AG20443 (cell line): ENCODE measurements at places on chromosomes 6 and 20.

DNA sequence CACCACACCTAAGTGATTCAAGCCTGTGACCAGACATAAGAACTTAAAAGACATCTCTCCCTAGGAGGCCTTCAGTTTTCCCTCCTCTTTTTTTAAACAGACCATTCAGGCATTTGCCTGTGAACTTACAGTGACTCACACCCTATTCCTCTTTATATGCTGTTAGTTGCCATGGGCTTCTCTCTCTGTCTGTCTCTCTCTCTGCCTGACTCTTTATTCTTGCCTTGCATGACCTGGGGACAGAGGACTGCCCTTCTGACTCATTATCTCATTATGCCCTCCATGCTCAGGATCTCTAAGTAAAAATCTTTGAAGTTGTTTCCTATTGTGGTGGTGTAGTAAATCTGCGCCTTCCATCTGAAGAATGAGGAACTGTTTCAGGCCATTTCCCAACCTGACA, 442.2 kb upstream of the MAN1A1 start:
- no peak for DNase-seq

DNA sequence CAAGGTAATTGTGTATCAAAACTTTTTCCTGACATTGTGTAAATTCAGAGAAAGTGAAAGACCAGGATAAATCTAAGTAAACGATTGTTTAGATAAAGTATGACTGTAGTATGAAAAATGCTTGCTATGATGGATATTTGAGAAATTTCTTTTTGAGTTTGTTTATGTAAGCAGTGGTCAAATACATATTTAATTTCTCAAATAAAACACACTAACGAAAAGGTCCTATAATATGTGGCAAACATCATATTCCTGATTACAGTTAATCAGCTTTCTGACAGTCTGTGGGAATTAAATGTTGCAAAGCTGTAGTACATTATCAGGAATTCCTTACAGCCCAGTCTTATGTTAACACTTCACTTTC, 636.9 kb downstream of the MMUT start:
- DNase-seq = no peak

- DNase-seq = no peak
Measured at GRCh38 chr20:63007646-63008488, 1.1 kb upstream of the BHLHE23 start.

DNA sequence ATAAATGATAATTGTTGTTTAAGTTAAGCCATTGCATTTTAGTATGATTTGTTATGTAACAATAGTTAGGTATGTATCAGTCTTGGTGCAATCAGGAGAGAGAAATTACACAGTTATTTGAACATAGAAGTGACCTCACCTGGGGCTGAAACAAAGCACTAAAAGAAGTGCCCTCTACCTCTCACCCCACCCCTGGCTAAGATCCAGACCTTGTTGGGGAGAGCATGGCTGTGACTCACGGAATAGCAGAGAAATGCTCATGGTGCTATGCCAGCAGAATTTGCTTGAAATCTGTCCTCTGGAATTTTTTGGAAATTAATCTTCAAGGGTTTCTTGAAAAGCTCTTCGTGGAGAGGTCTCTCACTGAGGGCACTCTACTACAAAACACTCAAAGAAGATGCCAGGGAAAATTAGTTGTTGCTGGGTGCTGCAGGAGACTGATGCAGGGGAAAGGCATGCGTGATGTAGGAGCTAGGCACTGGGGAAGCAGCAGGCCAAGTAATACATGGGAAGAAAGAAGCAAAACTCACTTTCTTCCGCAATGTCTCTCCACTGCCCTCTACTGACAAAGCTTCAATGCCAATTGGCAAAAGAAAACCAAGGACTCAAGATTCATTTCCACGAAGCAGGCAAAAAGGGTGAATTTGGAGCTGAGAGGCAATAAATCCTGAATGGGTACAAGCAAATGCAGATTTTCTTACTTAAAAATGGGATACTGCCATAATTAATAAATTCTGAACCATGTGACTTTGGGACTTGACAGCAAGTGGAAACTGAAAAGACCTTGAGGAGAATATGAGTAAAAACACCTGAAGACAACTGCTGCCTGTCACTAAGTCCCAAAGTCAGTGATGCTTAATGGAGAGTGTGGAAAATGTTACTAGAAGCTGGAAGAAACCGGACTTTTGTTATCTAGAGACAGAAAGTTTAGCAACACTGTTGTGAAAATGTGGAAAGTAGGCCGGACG, 136.3 kb upstream of the ZNF184 start:
- peak; percentile 53 for DNase-seq

- peak; percentile 78 for DNase-seq
Measured at GRCh38 chr6:3977875-3978711, 100.8 kb downstream of the FAM217A start.

- no peak for DNase-seq
Measured at GRCh38 chr6:46293641-46294316, 123.0 kb upstream of the ENPP5 start.

DNA sequence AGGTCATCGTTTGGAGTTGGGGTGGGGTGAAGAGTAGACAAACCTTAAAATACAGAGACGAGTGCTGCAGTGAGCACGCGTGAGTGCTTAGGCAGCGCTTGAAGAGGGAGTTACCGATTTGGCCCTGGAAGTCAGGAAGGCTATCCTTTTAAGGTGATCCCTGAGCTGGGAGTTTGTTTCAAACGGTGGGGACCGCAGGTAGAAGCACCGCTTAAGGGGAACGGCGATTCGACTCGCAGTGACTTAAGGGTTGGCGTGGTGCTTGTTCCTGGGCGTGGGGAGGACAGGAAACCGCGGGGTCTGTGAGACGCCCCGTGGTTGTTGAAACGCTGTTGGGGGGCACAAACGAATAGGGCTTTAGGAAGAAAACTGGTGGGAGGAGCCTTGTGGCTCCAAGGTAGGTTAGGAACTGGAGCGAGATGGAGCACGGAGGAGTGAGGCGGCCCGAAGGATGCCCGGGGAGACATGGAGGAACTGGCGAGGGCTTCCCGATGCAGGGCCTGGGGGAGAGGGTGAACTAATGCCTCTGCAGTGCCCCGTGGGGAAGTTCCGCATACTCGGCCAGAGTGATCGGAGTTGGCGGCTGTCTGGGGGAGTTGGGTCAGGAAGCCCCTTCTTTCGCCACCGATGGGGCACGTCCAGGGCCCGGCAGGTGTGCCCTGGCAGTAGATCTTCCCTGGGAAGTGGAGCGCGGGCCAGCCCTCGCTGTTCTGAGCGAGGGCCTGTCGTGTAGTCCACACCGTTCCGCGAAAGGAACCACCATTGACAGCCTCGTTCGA, 1.3 kb upstream of the CDYL start:
- peak; percentile 38 for DNase-seq

DNA sequence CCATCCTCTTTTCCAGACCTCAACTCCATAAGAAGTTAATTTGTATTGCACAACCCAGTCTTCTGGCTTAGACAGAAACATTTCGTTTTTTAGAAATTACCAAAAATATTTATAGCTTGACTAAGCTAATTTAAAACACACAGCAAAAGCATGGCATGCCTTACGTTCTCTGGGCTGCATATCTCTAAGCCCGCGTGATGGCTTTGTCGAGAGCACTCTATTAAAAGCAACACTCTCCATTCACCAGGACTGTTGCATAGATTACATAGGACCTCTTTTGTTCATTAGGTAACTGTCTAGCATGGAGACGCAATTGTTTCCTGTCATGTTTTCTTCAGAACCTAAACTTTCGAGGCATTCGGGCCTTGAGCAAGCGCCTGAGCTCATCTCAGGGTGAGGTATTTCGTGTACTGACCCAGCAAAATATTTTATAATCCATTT, 104.5 kb downstream of the IBTK start:
- DNase-seq = peak; percentile 66
